ENCODE measurements at places on chromosomes 13 and 19.

- DNase-seq, result no peak
Measured at GRCh38 chr13:63463782-63464610, 2048.3 kb upstream of the PCDH20 start.

DNA sequence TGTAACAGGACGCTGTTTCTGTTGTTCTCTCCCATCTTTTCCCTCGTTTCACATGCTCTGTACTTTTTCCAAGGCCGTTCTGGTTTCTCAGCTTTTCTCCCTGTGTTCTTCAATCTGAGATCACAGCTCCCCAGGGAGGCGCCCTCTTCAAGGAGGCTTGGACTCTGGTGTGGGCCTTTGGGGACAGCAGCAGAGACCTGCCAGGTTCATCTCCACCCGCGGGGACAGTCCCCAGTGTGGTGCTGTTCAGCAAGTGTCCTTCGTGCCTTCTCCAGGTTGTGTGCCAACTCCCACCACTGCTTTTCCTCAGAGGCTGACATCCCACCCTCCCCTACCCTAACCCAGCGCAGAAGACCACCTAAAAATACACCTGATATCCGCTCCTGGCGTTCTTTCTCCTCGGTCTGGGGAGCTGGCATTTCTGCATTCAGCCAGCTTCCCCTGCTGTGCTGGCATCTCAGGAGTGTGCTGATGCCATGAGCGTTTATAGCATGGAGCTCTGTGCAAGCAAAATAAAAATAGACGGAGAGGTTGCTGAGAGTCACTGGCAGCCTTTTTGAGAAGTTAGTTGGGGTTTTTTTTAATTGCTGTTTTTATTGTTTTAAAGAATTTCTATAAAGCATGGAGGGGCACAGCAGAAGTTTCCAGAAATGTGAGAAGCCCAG lies 149.4 kb downstream of the STK24 start:
- DNase-seq, result no peak

DNA sequence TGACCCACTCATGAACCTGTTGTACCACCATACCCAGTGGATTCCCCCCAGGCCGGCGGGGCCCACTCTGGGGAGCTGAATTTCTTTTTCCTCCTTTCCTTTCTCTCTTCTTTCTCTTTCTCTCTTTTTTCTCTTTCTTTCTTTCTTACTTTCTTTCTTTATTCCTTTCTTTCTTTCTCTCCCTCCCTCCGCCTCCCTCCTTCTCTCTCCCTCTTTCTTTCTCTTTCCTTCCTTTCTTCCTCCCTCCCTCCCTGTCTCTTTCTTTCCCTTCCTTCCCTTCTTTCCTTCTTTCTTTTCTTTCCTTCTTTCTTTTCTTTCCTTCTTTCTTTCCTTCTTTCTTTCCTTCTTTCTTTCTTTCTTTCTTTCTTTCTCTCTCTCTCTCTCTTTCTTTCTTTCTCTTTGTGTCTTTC lies 327.7 kb downstream of the ZNF536 start:
- no peak for DNase-seq

GRCh38 chr13:24104723-24105122 lies 55.8 kb upstream of the SPATA13 start:
- DNase-seq, result no peak

- DNase-seq, result no peak
Measured at GRCh38 chr13:27023385-27024073, 148.1 kb downstream of the USP12 start.

- DNase-seq, result no peak
Measured at GRCh38 chr19:49820125-49820524, 2.0 kb downstream of the MED25 start.

DNA sequence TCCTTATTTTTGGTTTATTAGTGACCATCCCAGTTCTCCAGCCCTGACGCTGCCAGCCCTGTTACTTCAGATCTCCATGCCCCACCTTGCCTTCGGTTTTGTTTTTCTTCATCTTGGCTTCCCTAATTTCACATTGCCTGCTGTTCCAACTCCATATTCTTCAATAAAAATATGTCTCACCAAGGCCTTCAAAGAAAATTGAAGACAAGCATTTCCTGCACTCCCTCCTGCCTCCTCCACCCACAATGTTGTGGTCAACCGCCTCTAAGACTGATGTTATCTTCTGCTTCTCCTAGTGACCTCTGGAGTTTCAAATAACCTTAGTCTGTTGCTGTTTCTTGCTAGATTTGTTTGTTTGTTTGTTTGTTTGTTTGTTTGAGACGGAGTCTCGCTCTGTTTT lies 14.6 kb downstream of the PLD3 start:
- DNase-seq, result peak; percentile 77

GRCh38 chr19:52590728-52591127 lies 20.6 kb downstream of the ZNF701 start:
- no peak for DNase-seq

GRCh38 chr13:79988573-79988972 lies 352.4 kb downstream of the SPRY2 start:
- DNase-seq, result no peak

- no peak for DNase-seq
Measured at GRCh38 chr19:8721334-8721733, at the start of gene OR2Z1. Gene OR2Z1, plus strand, starts transcription at chr19:8721634. Its CDS starts 9,395 bp downstream, at chr19:8731029.

- peak; percentile 8 for DNase-seq
Measured at GRCh38 chr13:72221276-72221962, 354.4 kb upstream of the DACH1 start.

GRCh38 chr19:5608291-5608690 lies 14.3 kb downstream of the SAFB2 start:
- DNase-seq, result no peak

- DNase-seq, result no peak
Measured at GRCh38 chr19:51472607-51473006, 5.7 kb upstream of the CEACAM18 start.

- DNase-seq, result peak; percentile 52
Measured at GRCh38 chr19:14497228-14497921, 1.4 kb upstream of the GIPC1 start.

DNA sequence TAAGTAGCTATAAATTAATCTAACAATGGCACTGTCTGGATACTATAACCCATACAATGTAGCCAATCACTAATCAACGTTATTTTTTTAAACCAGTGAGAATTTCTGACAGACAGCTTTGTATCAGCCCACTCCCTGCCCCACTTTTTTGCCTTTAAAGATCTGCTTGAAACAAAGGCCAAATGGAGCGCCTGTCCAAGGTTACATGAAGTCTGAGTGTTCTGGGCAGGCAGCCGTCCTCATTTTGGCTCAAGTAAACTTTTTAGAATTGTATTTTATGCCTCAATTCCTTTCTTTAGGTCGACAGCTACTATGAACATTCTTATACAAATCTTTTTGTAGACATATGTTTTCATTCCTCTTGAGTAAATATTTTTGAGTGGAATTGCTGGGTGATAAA lies 6.2 kb downstream of the IFT88 start:
- no peak for DNase-seq

- DNase-seq, result peak; percentile 7
Measured at GRCh38 chr13:44972956-44973581, 16.2 kb downstream of the NUFIP1 start.

GRCh38 chr13:23687614-23688013 lies 117.4 kb downstream of the TNFRSF19 start:
- DNase-seq, result no peak

- no peak for DNase-seq
Measured at GRCh38 chr13:48829536-48829935, 146.2 kb upstream of the FNDC3A start.

DNA sequence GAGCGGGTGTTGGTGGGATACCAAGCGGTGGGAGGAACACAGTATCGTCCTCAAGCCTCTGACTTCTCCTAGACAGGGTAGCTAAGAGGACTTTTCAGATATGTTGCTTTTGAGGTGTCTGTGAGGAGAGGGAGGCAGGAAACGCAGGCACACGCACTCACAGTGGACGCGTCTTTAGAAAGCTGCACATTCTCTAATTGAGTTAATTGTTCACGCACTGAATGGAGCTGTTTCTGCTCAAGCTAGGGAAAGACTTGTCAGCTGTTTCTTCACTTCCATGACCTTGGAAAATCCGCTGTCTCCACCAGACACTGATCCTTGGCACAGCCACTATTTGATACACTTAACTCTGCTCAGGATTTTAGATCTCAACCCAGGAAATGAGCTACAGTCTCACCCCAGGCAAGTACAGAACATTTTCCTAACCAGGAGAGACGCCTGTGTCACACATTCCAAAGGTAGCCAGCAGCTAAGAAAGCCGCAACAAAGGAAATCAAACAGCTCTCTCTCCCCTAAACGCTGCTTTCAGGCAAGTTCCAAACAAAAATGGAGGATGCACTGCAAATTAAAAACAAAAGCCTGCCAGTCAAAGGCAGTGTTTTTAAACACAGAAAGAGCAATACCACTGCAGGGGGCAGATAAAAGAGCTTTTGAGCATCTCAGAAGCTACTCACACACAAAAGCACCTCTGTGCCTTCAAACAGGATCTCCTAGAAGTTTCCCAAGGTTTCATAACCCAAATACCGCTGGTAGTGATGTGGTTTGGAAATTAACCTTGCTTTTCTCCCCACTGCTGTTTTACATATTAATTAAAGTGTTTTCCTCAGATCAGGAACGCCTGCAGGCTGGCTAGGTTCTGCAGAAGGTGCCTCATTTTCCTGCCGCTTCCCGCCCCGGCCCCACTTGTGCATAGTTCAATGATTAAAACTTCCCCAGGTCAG lies 57.3 kb downstream of the IRS2 start:
- DNase-seq, result no peak

GRCh38 chr13:72889495-72889894 lies 107.6 kb downstream of the PIBF1 start:
- no peak for DNase-seq

DNA sequence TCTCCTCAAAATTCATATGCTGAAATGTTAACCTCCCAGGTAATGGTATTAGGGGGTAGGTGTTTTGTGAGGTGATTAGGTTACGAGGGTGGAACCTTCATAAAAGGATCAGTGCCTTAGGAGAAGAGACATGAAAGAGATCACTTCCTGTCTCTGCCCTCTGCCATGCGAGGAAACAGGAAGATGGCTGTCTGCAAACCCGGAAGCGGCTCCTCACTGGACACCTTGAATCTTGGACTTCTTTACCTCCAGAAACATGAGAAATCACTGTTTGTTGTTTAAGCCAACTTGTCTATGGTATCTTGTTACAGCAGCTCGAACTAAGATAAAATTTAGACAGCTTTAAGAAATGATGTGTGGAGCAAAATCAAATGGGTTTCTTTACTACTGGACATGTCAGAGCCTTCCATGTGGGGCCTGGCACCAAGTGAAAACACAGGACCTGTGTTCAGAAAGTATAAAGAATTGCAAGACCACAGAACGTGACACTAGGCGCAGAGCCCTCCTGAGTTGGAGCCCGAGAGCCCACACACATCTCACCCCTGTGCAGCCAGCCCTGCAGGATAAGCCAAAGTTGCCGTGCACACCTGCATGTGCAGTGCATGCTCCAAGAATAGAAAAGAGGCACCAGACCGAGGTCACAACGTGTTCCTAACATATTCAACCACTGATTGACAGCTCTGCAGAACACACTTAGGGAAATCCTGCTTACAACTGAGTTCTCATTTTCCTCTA lies 112.5 kb upstream of the UQCRFS1 start:
- no peak for DNase-seq

DNA sequence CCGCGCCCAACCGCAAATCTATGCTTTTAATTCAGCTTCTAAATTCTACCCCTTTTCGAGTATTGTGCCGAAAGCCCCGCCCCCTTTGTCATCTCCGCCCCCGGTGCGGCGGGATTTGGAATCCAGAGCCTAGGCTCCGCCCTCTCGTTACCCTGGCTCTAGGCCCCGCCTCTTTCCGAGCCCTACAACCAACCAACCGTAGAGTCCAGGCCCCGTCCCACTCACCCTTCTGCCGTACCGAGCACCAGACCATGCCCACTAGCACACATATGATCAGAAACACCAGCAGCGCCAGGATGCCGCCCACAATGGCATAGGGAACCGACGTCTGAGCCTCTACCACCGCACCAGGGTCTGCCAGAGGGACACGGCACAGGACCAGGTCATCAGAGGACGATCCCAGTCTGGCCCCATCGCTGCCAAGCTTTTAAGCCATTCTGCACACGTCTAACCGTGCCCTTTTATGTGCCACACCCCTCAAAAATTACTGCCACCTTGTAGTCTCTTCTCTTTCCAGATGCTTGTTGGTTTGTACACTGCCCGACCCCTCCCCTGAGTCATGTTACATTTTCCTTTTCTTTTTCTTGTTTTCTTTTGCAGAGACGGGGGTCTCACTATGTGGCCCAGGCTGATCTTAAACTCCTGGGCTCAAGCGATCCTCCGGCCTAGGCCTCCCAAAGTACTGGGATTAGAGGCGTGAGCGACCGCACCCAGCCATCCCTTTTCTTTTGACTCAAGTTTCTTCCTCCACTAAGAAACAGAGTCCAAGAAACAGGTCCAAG lies 4.7 kb upstream of the ZNF428 start:
- DNase-seq, result no peak

GRCh38 chr19:51644636-51645271 lies 1.9 kb downstream of the SIGLEC14 start:
- DNase-seq, result no peak

GRCh38 chr13:83003185-83003584 lies 879.1 kb downstream of the SLITRK1 start:
- DNase-seq, result no peak

DNA sequence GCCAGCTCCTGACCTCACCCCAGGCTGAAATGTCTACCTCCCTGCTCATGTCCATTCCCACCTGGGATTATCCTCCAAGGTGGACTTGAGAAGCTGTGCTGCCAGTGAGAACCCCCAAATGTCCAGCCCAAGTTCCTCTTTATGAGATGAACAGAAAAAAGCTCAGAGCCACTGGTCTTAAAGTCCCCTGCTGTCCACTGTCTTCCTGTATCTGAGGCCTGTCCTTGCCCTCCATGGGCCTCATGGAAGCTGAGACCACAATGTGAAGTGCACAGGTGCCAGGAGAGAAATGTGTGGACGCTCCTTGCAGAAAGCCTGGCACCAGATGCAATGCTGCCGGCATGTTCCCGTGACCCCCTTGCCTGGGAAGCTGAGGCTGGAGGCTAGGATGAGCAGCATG lies 3.3 kb upstream of the AMER2 start:
- no peak for DNase-seq

DNA sequence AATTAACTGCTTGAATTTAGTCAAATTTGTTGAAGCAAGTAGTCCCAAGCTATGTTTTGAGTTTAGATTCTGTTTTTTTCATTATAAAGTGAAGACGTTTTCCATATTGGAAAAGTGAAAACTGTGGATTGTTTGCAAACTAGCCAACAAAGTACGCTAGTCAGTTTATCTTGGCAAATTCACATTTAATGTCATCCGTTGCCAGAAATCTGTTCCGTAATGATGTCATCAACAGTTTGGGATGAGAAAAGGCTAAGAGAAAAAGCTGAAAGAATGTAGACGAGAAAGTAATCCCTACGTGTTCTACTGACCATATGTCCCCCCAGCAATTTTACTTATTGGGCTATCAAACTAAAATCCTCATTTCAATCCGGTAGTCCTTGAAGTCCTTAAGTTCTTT lies 419.6 kb downstream of the GPC6 start:
- no peak for DNase-seq

- DNase-seq, result no peak
Measured at GRCh38 chr13:60410299-60410698, 13.3 kb downstream of the TDRD3 start.

All from inflammatory macrophage (primary cell).